PC-9 (cell line): ENCODE measurements at places on chromosomes 5 and 9. TPM values are rescaled to one million over a fixed set of nuclear protein-coding genes. Genes with fewer than 3 reads are reported as not detected.

The FOXD4L6 gene
- 0.20 TPM in 1 of 2 replicates, not detected in the other for total RNA-seq

- peak; percentile 58 for DNase-seq
Measured at GRCh38 chr5:143302341-143303045, 101.0 kb downstream of the NR3C1 start.

- DNase-seq, result no peak
Measured at GRCh38 chr9:27391040-27391895, 94.3 kb upstream of the EQTN start.

The SMIM32 gene
- not detected in 2 replicates for total RNA-seq

The GAPVD1 gene
- total RNA-seq, result 58.2 and 70.3 TPM in 2 replicates

The POLR1E gene
- 19.7 and 21.8 TPM in 2 replicates for total RNA-seq

GRCh38 chr9:98906273-98907040, 37.2 kb upstream of the COL15A1 start:
- no peak for DNase-seq

GRCh38 chr5:16810208-16810854, 125.8 kb downstream of the MYO10 start:
- no peak for DNase-seq

GRCh38 chr5:159059722-159060121, 40.0 kb downstream of the EBF1 start:
- DNase-seq, result no peak

DNA sequence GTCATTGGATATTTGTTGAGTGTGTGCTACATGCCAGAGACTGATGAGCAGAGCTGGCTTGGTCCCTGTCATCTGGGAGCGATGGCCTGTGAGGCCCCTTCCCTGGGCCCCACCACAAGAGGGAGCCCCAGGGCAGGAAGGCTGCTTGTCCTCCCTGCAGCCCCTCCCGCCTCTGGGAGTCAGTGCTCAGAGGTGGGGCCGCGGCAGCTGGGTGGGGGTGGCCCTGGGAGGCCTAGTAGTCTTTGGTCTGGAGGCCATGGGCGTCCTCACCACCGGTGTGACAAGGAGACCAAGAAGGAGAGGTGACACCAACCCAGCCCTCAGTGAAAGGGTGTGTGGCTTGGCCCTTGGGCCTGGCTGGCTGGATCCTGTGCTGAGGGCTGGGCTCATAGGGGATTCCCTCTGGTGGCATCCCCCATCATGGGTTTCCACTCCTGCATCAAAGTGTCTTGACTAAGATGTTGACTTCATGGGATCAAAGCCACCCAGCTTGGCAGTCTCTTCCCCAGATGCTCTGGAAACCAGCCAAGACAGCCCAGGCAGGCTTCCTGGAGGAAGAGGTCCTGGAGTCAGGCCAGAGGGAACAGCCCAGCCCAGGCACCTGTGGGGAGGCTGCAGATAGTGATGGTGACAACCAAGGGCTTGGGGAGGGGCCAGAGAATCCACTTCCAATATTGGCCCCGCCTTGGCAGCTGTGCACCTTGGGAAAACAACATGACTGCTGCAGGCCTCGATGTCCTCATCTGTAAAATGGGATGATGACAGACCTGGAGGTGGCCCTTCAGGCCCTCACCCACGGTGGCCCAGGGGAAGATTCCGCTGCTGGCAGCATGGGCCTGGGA, 166.7 kb downstream of the GAPVD1 start:
- DNase-seq, result no peak

DNA sequence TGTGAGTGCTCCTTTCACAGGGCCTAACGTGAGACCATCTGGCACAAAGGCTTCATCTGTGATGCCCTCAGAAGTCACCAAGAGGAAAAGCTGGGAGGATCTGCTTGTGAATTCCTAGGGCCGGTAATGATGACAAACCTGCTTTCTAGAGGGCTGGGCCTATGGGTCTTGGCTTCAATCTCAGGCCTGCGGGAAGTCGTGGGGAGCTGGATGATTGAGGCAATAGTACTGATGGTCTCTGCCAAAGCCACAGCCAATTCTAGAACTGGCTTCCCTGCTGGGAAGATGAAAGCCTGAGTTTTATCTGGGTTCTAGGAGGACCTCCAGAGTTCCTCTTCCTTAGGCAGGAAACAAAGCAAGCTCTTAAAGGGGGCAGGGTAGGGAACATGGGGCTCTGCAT, 102.7 kb downstream of the TMEM215 start:
- DNase-seq, result peak; percentile 43

DNA sequence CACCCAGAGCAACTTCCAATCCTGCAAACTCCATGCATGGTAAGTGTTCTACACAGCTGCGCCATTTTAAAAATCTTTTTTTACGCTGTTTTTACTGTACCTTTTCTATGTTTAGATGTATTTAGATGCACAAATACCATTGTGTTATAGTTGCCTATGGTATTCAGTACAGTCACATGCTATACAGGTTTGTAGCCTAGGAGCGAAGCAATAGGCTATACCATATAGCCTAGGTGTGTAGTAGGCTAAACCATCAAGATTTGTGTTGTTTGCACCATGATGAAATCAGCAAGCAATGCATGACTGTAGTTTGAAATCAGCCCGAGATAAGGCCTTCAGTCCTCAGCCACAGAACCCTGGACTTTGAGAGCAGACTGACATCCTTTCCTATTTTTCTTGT, 101.2 kb downstream of the LIX1 start:
- no peak for DNase-seq

DNA sequence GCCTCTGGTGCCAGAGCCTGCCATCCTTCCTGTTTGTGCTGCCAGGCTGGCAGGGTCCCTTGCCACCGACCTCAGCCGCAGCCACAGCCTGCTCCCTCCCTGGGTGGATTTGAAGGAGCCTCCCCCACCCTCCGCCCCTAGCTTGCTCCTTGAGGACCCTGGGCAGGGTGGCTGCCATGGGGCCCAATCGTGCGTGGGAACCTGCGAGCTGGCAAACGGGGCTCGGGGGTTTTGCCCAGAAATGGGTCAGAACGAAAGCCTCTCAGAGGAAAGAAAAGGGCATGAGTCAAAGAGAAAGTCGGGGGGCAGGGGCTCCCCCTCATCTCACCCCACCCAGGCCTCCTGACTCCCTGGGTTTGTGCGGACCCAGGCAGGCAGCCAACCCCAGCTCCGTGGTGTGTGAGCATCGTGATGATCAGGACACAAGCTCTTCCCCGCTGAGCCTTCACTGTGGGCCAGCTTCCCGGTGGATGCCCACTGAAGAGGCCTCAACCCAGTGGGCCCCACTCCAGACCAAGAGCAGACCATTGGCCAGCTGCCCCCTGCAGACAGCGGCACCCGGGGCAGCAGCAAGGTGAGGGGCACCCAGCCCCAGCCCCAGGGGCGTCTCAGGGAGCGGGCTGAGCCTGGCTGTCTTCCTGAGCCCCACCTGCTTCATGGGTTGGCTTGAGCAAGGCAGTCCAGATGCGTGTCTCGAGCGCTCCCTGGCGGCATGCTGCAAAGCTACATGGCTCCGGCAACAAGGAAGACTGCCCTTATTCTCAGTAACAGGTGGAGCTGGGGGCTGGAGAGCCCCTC, 3.0 kb upstream of the FUT7 start:
- DNase-seq, result peak; percentile 88
